AG09319 (cell line): ENCODE measurements at places on chromosomes 13 and 19.

DNA sequence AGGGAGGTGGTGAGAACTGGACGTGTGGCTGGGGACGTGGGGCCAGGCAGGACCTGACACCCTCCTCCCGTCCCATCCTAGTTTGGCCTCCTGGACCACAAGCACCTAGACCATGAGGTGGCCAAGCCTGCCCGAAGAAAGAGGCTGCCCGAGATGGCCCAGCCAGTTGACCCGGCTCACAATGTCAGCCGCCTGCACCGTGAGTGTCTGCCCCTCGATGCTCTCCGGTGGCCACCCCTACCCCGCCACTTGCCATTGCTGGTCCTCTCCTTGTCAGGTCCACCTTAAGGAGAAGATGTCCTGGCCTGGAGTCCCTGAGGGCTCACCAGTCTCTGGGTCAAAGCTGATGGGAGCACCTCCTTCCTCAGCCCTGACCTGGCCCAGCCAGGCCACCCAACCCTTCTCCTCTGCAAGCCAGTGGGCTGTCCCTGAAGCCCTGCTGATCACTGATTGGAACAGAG, 2.2 kb downstream of the ANGPTL4 start:
- no peak for DNase-seq

GRCh38 chr19:51295382-51296126, 15.9 kb upstream of the IGLON5 start:
- no peak for DNase-seq

GRCh38 chr13:109803825-109804224, 17.4 kb upstream of the IRS2 start:
- DNase-seq: no peak

DNA sequence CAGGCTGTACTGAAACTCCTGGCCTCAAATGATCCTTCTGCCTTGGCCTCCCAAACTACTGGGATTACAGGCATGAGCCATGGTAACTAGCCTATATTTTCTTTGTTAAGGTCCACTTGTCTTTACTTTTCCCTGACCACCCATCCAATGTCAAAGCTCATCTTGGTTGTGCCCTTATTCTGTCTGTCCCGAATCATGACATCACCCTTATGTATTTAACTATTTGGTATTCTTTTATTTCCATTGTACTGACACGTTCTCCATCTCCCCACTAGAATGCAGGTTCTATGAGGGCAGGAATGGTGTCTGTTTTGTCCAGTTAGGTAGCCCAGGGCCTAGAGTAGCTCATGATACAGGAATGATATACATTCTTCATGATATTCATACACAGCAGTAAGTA, 104.8 kb downstream of the ZNF536 start:
- no peak for DNase-seq

DNA sequence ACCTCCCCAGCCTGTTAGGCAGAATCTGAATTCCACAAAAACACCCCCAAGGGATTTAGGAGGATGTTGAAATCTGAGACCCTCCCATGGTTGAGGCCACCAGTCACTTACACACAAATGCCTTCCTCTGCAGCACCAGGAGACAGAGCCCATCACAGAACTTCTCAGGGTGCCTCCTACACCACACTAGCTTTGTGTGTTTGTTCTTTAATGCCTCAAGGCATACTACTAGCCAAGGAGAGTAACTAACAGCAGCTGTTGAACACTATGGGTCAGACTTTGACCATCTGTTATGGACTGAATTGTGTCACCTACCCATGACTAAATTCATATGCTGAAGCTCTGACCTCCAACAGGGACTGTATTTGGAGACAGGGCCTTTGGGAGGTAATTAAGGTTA, 9.5 kb upstream of the MED26 start:
- no peak for DNase-seq

GRCh38 chr19:54600212-54600611, 6.8 kb downstream of the LILRA1 start:
- no peak for DNase-seq

GRCh38 chr19:20247016-20247683, 80.1 kb downstream of the ZNF486 start:
- no peak for DNase-seq

GRCh38 chr19:37778613-37779126, 716 bp downstream of the ZNF573 start:
- DNase-seq: no peak

- DNase-seq: no peak
These were observed 11.3 kb downstream of the MAST3 start for GRCh38 chr19:18108897-18109296.

- DNase-seq: no peak
These were observed 389.9 kb downstream of the RFC3 start for GRCh38 chr13:34207872-34208271.

DNA sequence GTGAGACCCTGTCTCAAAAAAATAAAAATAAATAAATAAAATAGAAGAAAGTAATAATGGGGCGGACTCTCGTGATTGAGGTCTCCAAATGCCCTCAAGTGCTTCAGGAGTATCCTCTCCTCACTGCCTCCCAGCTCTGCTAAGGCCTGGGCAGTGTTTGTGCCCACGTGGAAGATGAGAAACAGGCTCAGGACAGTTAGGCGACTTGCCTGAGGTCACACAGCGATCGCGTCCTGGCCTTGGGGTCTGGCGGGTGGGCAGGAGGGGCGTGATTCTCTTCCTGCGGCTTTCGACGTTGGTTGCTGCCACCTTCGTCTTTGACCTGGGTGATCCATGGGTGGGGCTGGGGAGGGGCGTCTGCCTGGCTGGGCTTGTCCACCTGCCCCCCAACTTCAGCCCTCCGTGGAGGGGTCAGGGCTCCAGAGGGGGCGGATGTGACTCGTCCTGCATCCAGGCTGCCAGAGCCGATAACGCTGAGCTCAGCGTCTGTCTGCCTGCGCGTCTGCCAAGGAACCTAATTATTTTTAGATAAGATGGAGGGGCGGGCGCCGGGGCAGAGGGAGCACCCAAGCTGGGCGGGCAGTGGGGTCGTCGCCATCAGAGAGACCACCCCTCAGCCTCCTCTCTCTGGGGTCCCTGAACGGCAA, 56.9 kb downstream of the NFIC start:
- DNase-seq: no peak

DNA sequence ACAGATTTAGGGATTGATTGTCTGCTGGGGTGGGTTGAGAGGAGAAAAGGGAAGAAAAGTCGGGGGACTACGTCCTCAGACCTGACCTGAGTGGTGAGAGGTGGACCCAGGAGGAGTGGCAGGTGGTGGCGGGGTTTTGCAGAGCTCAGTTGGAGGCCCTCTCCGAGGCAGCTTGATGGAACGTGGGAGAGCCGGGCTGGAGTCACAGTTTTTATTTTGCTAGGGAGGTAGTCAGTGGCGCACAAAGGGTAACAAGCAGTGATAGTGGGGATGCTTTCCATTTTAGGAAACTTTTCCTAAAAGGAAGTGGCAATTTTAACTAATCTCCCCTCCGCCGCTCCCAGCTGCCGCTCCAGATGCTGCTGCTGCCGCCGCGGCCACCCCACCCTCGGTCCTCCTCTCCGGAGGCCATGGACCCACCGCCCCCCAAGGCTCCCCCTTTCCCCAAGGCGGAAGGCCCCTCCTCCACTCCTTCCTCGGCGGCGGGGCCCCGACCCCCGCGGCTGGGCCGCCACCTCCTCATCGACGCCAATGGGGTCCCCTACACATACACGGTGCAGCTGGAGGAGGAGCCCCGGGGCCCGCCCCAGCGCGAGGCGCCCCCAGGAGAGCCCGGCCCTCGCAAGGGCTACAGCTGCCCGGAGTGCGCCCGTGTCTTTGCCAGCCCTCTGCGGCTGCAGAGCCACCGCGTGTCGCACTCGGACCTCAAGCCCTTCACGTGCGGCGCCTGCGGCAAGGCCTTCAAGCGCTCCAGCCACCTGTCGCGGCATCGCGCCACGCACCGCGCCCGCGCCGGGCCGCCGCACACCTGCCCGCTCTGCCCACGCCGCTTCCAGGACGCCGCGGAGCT, 1.1 kb upstream of the ZNF581 start:
- no peak for DNase-seq

DNA sequence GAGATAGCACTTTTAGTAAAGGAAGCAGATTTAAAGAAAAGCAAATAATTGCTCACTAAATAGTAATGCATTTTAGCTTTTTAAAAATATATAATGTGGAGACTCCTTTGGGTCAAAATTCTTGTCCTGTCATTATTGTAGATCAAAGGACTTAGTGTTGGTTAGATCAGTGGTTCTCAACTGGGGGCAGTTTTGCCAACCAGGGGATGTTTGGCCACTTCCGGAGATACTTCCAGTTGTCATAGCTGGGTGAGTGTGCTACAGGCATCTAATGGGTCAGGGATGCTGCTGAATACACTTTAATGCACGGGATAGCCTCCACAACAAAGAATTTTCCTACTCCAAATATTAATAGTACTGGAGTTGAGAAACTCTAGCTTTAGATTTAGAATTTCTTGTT, 126.8 kb downstream of the LMO7 start:
- no peak for DNase-seq

GRCh38 chr19:28949535-28949934, 263.4 kb downstream of the UQCRFS1 start:
- DNase-seq: no peak

- DNase-seq: no peak
These were observed 8.7 kb upstream of the RPL21 start for GRCh38 chr13:27242702-27243101.

DNA sequence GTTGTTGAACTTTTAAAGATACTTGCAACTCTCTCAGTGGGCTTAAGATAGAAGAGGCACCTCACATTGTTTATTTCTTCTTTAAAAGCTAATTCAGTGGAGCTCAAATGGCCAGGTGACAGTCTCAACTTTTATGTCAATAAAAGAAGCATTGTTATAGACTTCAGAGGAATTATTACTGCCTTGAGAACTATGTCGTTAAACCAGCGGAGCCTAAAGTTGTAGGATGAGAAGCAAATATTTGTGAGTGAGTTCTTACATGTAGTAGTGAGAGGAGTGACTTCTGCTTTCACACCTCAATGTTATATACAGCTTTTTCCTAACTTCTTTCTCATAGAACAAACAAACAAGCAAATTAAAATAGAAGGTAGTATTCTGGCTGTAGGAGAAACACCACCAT, 31.2 kb upstream of the DGKH start:
- DNase-seq: no peak

- DNase-seq: peak; percentile 23
These were observed 37.3 kb downstream of the RNF6 start for GRCh38 chr13:26184791-26185250.
